Tongue (tissue), 3 donors: ENCODE measurements at places on chromosomes 6 and 20.

DNA sequence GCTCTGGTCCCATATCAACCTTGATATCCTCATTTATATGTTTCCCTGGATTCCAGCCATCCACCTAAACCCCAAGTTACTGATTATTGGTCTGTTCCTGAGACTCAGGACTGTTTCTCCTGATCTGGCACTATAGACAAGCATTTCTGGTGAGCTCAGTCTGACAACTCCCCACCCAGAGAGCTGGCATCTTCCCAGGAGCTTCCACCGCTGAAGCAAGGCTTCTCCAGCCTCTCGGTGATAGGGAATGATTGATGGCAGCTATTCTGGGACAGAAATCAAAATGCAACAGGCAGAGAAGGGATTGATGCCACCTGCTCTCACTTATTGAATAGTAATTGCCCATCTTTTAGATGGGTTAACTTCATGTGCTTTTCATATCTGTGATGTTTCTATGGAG lies 169.7 kb upstream of the GGTLC1 start:
- peak; percentile 46 for DNase-seq

DNA sequence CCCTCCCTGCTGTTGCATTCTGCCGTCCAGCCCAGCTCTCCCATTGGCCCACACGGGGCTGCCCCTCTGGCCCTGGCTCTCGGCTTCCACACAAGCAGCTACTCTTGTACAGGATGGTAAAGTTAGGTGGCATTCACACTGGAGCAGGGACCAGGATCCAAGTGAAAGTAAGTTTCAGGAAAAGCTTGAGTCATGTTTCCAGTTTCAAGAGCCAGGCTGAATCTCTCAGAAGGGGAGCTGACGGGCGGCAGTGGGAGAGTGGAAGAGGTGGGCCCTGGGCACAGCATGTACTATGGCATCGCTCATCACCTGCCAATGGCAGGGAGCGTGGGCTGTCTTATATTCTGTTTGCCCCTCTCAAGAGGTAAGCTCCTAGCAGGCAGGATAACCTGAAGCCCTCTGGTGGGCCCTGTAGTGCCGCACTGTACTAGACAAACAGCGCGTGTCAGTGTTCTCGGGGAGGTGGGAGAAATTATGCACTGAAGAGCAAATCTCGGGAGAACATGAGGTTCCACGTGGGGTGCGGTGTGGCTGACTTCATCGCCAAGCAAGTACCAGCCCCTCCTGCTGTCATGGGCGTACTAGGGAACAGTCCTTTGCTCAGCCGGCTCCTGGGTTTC lies 241.5 kb downstream of the NRN1 start:
- no peak for DNase-seq

GRCh38 chr6:32835167-32835893 lies 3.2 kb downstream of the TAP2 start:
- no peak for DNase-seq

GRCh38 chr6:103183831-103184411 lies 1675.8 kb downstream of the HACE1 start:
- DNase-seq: no peak

GRCh38 chr6:149065658-149066556 lies 251.6 kb upstream of the TAB2 start:
- peak; percentile 47 for DNase-seq

GRCh38 chr20:14916360-14916920 lies 579.0 kb upstream of the FLRT3 start:
- DNase-seq: no peak

DNA sequence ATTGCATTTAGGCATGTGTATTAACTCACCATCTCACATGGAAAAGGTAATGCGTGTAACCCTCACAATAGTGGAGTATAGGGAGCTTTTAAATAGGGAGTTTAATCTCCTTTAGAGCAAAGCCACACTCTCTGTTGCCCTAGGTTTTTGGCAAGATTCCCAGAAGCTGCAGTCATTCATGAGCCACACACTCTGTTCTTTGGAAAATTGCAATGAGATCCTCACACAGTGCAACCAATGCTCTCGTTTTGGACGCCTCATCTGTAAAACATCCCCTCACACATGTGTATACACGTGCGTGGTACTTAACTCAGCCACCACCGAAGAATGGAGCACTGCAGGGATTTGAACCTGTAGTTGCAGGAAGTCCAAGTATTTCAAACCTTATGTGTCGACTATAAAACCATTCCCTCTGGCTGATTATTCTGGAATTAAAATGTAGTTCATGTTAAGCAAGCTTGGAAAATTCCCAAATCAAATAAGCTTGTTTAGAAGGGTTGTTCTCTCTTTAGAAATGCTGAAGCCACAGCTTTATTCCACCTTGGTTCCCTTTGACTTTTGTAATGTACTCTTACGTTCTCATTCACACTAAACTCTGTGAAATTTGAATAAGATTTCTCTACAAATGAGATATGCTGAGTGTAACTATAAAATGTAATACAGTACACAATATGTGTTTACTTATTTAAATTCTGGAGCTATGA lies 489.8 kb upstream of the MANEA start:
- peak; percentile 77 for DNase-seq

DNA sequence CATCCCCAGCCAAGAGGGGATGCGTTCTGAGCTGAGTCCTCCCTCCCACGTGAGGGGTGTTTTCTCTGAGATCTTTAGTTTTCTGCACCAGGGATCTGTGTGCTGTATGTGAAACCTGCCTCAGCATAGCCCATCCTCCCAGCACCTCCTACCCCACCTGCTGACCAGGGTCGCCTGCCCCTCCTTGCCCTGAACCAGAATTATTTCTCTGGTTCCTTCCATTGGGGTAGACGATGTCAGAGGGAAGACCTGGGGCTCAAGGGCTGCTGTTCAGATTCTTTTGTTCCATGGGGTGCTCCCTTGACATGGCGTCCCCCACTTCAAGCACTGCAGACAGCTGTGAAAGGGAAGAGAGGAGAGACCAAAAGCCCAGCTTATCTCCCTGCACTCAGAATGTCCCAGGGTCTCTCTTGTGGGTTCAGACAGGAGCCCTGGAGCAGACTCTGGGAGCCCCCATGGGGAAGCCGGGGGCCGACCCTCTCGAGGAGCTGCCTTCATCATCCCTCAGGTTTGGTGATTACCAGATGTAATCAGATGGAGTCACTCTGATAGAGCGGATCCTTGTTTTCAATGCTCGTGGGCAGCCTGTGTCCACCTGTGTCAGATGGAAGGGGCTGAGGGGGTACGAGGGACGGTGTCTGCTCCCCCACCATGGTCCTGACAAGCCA lies 74.3 kb downstream of the ERMARD start:
- no peak for DNase-seq

DNA sequence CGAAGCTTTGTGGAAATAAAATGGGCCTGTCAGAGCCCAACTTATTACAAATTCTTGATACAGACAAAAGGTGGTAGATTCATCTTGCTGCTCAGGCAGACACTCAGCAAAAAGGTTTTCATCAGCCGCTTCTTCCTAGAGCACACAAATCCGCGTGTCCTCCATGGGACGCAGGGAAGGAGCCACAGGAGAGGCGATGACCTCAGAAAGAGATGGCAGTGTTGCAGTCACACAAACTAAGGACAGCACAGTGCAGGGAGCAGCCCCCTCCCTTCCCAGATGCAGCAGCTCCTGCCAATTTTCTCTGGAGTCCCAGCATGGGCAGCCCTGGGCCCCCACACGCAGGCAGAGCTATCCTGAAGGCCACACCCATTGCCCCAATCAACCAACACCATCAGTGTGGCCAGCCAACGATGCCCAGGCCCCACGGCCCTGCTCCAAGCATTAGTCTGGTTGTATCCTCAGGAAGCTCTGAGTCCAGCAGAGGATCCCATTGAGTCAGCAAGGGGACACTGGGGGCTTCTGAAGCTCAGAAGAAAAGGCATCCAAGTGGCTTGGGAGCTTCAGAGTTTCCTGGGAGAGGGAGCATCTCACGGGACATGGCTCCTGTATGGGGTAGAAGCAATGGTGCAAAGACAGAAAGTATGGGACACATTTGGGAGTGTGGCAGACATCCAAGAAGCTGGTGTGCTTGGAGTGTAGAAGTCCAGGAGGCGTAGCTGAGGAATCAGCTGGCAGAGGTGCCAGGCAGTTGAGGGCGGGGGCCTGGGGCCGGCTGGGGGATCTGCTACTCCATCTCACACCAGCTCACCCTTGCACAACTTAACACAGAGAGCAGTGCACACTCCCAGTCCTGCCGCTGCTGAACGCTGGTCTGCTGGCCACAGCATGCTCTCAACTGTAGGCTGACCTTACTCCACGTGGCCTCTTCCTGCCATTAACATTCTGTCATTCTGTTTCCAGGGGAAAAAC lies 142.1 kb upstream of the CST7 start:
- DNase-seq: peak; percentile 34

DNA sequence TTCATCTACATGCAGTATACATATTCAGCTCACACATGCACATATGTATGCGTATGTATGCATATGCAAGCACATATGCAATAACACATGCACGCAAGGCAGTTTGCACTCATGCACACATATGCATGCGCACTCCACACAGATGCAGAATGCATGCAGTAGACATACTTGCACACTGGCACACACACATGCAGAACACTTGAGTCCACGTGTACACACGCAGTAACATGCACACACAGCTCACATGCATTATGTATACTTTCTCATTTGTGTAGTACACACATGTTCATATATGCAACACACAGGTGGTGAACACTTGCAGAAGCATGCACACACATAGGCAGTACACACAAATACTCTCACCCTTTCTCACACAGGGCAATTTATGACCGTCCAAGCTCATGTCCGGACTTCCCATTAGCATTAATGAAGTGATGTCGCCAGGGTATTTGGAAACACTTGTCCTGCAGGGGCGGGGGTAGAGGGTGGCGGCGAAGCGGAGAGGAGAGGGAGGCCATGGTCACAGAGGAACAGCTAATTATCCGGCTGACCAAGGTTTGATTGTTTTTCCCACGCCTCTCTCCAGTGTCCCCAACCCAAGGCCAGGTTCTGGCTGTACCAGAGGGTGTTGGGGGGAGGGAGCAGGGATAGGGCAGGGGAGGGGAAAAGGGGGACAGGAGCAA lies 91.3 kb downstream of the VEGFA start:
- DNase-seq: no peak

DNA sequence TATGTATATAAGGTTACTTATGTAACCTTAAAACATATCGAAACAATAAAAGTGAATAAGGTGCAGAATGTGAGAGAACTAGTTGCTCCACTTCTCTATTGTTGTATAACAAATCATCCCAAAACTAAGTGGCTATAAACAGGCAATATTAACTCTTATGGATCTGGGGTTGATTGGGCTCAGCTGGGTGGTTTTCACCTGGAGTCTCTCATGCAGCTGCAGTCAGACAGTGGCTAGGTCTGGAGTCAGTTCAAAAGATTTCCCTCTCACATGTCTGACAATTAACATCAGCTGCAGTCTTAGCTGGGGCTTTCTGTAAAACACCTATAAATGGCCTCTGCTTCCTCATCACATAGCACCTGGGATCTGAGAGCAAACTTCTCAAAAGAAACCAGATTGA lies 288.4 kb upstream of the SASH1 start:
- no peak for DNase-seq

DNA sequence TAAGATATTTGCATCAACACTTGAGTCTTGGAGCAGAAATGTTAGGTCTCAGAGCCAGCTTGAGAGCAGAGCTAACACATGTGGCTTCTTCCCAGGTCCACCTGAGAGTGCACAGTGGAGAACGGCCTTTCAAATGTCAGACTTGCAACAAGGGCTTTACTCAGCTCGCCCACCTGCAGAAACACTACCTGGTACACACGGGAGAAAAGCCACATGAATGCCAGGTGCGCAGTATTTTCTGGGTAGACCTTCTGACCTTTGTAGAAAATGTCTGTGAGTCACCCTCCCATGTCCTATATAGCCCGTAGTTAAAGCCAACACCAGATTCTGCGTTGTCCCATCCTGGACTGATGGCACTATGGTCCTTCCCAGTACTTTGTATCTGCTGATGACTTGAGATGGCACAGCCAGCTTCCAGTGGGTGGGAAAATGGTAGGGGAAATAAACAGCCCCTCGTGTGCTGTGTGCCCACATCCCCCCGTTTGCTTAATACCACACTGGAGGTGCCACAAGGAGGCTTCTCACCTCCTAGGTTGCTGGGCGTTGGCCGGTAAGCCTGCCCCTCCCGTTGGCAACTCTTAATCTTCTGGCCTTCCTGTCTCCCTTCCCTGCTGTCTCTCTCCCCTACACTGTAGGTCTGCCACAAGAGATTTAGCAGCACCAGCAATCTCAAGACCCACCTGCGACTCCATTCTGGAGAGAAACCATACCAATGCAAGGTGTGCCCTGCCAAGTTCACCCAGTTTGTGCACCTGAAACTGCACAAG lies 20.3 kb downstream of the PRDM1 start:
- DNase-seq: no peak
